ENCODE measurements at places on chromosomes 6 and 20. TPM values are rescaled to one million over a fixed set of nuclear protein-coding genes. Genes with fewer than 3 reads are reported as not detected.

- no peak for DNase-seq
These were observed 30.9 kb downstream of the BAK1 start for GRCh38 chr6:33549196-33549595.

GRCh38 chr6:139852067-139852466, 477.6 kb upstream of the CITED2 start:
- DNase-seq: no peak

DNA sequence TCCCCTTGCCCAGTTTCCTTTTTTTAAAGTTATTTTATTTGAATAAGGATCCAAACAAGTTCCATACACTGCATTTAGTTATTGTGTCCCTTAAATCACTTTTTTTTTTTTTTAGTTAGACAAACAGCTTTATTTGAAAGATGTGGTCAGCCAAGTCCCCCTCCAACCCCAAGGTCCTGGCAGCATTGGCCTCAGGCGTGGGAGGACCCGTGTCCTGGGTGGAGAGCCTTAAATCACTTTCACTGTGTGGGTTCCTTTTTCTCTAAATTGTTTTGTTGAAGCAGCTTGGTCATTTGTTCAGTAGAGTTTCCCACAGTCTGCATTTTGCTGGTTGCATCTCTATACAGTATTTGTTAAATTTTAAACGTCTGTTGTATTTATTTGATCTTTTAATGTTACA, 5.2 kb upstream of the TBCC start:
- no peak for DNase-seq

GRCh38 chr20:40080041-40080652, 608.9 kb downstream of the MAFB start:
- no peak for DNase-seq

GRCh38 chr6:15109338-15110090, 136.4 kb upstream of the JARID2 start:
- no peak for DNase-seq

DNA sequence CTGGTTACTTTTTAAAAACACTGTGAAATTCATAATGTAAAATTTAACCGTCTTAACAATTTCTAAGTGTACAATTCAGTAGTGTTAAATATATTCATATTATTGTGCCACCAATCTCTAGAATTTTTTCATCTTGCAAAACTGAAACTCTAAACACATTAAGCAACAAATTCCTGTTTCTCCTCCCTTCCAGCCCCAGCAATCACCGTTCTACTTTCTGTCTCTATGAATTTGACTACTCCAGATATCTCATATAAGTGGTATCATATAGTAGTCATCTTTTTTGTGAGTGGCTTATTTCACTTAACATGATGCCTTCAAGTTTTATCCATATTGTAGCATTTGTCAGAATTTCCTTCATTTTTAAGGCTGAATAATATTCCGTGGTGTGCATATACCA, 44.7 kb downstream of the RSPH3 start:
- no peak for DNase-seq

- no peak for DNase-seq
These were observed 451.4 kb downstream of the NKAIN2 start for GRCh38 chr6:124254941-124255685.

GRCh38 chr6:92723390-92723931, 695.9 kb downstream of the EPHA7 start:
- DNase-seq: no peak

DNA sequence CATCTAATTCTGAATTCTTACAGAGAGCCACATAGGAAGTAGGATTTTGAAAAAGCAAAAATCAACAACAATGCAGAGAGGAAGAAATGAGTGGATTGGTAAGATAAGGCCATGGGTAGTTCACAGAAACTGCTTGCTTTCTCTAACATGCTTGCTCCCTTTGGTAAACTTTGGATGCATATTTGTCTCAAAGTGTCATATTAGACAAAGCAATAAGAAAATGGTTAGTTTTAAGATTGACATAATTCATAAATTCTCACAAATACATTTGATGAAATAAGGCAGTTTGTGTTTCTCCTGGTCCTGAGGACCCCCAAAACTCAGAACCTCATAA, 31.7 kb downstream of the UTRN start:
- DNase-seq: no peak

PRDM13 gene
- total RNA-seq: not detected

SLC52A3 gene
- not detected for total RNA-seq

PDE7B gene
- 2.2 TPM for total RNA-seq

KIF25 gene
- not detected for total RNA-seq

PFDN6 gene
- 23.8 TPM for total RNA-seq

SLC17A2 gene
- 39.8 TPM for total RNA-seq

Measured in right lobe of liver (tissue), 6 donors.